Activated CD4-positive, alpha-beta T cell treated with anti-CD3 and anti-CD28 coated beads, Interleukin-2, amount 10 ng/mL, durations not matched to agents 7 days and 5 days (primary cell): ENCODE measurements at places on chromosomes 6 and 20.

DNA sequence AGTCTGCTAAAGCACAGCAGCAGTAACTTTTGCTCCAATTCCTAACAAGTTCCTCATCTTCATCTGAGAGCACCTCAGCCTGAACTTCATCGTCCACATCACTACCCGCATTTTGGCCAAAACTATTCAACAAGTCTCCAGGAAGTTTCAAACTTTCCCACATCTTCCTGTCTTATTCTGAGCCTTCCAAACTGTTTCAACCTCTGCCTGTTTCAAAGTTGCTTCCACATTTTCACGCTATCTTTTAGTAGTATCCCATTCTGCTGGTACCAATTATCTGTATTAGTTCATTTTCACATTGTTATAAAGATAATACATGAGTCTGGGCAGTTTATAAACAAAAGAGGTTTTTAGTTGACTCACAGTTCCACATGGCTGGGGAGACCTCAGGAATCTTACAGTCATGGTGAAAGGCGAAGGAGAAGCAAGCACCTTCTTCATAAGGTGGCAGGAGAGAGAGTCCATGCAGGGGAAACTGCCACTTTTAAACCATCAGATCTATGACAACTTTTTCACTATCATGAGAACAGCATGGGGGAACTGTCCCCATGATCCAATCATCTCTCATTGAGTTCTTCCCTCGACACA is 99.4 kb upstream of the GRIK2 start:
- no peak for DNase-seq

DNA sequence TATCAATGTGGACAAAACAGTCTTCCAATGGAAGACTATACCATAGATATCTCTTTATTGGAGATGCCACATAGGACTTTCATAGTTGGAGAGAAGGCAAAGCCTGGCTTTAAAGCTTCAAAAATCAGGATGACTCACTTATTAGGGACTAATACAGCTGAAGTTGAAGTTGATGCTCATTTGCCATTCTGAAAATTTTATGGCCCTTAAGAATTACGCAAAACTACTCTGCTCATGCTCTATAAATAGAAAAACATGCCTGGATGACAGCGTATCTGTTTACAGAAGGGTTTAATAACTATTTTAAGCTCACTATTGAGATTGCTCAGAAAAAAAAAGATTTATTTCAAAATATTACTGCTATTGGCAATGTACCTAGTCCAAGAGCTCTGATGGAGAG is 155.5 kb upstream of the DST start:
- DNase-seq: no peak

DNA sequence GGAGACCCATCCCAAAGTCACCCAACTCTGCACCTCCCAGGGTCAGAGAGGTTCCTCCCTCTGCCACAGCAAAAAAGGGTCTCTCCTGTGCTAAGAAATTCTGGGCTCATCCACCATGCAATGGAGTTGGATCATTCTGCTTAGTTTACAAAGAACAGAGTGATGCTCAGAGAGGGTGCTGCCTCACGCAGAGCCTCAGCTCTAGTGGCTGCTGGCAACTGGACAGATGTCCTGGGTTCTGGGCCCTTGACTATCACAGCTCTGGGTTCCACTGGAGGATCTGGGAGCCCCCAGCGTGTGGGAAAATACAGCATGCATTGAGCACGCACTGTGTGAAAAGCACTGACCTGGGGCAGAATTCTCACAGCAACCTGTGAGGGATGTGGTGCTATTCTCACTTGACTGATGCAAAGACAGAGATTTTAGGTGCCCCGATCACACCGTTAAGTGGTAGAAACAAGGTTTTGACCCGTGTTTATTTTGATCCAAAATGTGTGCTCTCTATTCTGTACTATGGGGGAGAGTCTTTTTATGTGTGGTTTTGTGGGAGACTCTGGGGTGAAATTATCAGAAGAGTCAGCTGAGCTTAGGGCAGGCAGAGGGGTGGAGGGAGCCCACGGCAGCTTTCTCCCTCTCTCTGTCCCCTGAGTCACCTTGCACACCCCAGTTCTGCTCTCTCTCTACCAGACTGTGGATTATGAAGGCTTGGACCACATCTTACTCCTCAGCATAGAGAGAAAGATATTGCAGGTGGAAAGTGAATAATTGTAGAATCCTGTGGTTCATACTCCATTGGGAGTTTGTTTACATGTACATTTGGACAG is 19.9 kb downstream of the TREML4 start:
- DNase-seq: no peak

- DNase-seq: peak; percentile 95
These were observed 58.9 kb downstream of the TRIM38 start for GRCh38 chr6:26021350-26022131.

- no peak for DNase-seq
These were observed 362.6 kb downstream of the QKI start for GRCh38 chr6:163776906-163777686.

DNA sequence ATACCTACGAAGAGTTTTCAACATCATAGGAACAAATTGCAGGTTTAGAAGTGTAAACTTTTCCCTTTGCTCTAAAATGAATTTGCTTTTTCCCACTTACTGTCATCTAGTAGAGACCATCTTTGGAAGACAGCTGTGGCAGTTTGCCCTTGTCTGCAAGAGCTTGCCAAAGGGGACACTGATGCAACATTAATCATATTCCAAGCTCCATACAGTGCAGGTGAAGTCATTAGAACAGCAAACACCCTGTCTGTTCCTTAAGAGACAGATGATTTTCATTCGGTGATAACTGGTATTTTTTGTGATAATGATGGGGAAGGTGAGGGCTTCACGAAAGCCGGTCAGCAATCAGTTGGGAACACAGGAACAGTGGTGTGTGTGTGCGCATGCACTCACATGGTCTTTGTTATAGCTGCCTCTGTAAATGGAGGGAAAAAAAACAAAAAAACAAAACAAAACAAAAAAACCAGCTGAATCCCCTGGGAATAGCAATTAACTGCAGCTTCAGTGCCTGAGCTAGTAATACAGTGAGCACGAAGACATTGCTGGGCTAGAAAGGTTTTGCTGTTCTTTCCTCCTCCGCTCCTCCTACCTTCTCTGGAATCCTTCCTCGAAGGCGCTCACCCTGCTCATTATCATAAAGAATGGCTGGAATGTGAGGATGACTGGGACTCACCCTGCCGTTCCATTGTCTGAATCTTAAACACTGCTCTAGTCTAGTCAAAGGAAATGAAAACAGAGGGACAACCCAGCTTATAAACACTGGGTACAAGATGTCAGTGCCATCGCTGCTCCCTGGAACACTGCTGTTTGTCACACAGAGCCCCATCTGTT is 35.2 kb upstream of the KIF13A start:
- DNase-seq: no peak

DNA sequence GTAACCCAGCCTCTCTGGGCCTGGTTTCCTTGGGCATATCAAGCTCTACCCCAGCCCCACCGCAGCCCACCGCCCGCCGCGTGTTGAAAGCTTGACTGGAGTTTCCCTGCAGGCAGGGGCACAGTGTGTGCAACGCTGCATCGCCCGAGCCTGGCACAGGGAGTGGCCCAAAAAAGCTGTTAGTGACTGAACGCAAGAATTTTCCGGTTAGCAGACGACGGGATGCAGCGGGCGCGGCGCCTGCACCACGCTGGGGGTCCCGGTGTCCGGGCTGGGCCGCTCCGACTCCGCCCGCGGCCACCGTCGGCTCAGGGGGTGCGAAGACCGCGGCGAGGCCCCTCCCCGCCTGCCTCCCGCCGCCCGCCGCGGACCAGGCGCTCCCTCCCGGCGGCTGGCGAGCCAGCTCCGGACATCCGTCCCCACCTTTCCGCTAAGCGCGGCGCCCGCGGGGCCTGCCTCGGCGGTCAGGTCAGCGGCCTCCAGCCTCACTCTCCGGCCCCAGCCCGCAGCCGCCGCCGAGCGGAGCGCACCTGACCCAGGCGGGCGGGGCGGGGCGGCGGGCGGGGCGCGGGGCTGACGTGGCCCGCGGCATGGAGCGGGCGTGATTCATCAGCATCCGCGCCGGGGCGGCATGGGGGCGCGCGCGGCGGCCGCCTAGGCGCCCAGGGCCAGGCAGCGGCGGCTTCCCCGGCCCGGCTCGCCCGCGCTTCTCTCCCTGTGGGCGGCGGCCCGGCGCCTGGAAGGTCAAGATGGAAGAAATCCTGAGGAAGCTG is at the start of gene ARFGEF3:
Gene ARFGEF3, plus strand, starts transcription at position 602 of the 773 bp plus-strand sequence. Its CDS starts 148 bp downstream, at position 750.
- DNase-seq: peak; percentile 38

DNA sequence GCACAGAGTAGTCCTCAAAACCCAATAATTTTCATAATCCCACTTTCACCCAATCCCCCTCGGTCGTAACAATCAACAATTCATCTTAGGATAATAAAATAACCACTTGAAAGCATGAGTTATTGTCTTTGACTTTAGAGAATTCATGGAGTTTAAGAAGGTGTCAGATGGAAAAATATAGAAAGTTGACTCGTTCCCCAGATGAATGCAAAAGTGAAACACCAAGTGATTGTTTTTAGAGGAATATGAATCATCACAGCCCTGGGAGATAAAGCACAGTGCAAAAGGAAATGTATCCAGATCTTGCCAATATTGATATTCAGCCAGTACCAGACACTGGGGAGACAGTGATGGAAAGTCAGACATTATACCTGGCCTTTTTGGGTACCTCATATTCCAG is 860.5 kb downstream of the DHX35 start:
- DNase-seq: no peak

DNA sequence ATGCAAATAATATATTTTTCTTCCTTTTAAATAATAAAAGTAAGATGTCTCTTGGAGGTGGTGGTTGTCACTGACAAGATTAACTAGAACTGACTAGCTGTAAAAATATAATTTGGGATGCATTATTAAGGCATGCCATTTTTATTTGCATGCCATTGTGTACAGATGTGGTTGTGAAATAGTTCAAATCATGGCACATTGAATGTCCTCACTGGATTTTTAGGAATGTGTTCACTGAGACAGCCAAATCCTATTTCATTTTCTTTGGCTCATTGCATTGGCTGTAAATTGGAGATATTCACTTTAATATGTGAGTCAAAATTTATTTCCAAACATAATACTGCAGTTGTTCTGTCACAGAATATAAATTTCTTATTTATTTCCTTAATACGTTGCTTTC is 62.3 kb downstream of the ESR1 start:
- DNase-seq: no peak

- no peak for DNase-seq
These were observed 101.3 kb downstream of the COL21A1 start for GRCh38 chr6:56146086-56146485.

- no peak for DNase-seq
These were observed 35.4 kb upstream of the ANGPT4 start for GRCh38 chr20:951384-952169.

DNA sequence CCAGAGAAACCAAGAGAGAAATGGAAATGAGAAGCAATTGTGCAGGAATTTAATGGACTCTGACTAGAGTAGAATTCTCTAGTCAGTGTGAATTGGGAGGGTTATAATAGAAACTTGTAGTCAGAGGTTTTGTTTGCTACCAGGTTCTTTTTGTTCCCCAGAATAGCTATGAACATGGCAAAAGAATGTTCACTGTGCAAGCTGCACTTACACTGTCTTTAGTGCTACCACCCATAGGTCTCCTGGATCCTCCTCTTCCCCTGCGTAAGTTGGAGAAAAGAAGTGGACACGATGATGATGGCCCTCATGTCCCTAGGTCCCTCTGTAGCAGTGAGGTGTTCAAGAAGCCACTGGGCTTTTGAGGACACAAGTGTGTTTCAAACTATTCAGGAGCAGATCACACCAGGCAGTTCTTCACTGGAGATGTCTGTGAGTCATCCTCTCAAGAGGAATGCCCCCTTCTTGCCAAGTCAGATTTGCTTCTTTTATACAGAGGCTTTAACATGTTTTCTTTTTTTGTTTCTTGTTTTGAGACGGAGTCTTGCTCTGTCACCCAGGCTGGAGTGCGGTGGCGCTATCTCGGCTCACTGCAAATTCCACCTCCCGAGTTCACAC is 47.6 kb upstream of the SMIM8 start:
- no peak for DNase-seq

GRCh38 chr20:35886537-35886936 is 67.8 kb downstream of the SCAND1 start:
- DNase-seq: no peak

GRCh38 chr6:45690846-45691245 is 313.1 kb upstream of the SUPT3H start:
- no peak for DNase-seq

GRCh38 chr6:6397842-6398241 is 77.4 kb upstream of the F13A1 start:
- DNase-seq: no peak

GRCh38 chr6:164477101-164477500 is 832.3 kb downstream of the C6orf118 start:
- no peak for DNase-seq

- DNase-seq: no peak
These were observed 12.3 kb upstream of the PRIM2 start for GRCh38 chr6:57305107-57305506.

DNA sequence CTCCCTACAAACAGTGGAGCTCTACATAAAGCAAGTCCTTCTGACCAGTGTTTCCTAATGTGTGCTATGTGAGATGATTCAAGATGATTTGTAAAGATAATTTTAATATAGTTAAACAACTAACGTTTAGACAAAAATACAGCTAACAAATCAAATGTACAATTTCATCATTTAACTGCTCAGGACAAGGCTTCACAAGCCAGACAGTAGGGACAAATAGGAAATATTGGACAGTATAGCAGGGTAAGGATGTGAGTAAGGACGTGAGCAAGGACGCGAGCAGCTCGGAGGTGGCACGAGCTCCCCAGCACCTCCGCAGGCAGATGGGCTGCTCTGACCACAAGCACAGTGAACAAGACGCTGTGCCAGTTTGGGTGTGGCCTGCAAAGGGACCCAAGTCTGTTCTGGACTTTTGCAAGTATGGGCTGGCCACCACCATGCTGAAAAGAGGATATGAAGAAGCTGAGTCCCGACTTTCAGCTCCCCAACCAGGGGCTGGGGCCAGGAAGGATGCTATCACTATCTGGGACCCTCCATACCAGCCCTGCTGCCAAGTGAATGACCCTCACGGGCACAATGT is 14.5 kb downstream of the DIDO1 start:
- no peak for DNase-seq

GRCh38 chr6:91562955-91563354 is 976.1 kb upstream of the MAP3K7 start:
- no peak for DNase-seq

DNA sequence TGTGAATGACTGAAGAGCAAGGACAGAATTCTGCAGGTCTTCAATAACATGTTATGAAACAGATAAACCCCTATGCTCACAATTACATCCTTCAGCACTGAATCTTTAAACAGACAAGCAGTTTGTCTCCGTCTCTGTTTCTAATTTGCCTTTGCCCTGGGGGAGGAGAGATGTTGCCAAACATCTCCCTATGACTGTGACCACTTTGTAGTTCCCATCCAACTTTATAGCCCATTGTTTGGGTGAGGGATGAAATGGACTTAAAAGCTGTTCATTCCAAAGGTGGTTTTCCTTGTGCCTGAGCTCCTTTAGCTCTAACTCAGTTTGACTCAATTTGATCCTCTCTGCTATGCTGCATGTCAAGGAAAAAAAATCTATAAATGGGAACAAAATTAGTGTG is 19.5 kb upstream of the ADTRP start:
- no peak for DNase-seq

DNA sequence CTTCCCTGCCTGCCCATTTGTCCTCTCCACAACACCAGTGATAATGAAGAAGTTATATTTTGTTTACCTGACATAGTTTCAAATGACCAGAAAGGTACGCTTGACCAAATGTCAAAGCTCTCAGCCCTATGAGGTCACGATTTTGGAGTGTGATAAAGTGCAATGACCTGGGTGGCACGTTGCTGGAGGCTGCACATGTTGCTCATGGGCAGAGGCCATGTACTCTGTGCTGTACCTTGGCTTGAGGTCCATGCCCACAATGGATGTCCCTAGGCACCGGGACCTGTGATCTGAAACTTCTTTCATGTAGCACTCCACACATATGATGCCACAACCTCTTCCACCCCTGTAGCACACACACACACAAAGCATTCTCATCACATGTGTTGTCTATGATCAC is 164.0 kb upstream of the HEY2 start:
- DNase-seq: no peak
